ENCODE measurements at places on chromosomes 2 and 18. TPM values are rescaled to one million over a fixed set of nuclear protein-coding genes. Genes with fewer than 3 reads are reported as not detected.

- H3K4me3 ChIP-seq = no peak overlapping the region
- no peaks in the 10 kb centered on the region for H3K4me1 ChIP-seq
- H3K36me3 ChIP-seq = no peaks in the 10 kb centered on the region
- no peak for DNase-seq
Measured at GRCh38 chr18:8835521-8835953, 130.2 kb downstream of the MTCL1 start.

DNA sequence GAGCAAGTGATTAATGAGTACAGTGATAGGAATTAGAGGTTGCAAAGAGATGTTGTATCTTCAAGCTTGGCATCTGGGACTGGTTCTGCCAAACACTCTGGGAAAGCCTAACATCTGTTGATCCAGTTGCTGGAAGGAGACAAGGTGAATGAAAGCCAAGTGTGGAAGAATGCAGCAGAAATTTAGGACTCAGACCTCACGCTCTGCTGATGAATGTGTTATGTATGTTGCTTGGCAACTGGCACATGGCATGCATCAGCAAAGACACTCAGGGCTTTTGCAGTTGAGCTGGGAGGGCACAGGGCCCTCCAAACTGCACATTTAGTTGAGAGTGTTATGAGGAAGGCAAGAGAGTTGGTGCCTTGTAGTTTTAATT lies 105.5 kb downstream of the COLEC12 start:
- no peak overlapping the region for H3K27ac ChIP-seq
- H3K4me1 ChIP-seq = no peaks in the 10 kb centered on the region
- DNase-seq = no peak

- no peak overlapping the region for H3K4me3 ChIP-seq
- no peaks in the 10 kb centered on the region for H3K27me3 ChIP-seq
- H3K36me3 ChIP-seq = no peaks in the 10 kb centered on the region
- no peaks in the 10 kb centered on the region for H3K4me1 ChIP-seq
- H3K27ac ChIP-seq = no peak overlapping the region
Measured at GRCh38 chr2:205411558-205411957, 270.7 kb upstream of the NRP2 start.

ATOH8 gene
- 28.3 TPM for total RNA-seq

MYOM1 gene
- total RNA-seq = 1.8 TPM

GRCh38 chr18:77015771-77016710 lies 116.5 kb downstream of the MBP start:
- no peak overlapping the region for H3K4me3 ChIP-seq
- DNase-seq = no peak
- peaks cover 16% of the 10 kb centered on the region for H3K36me3 ChIP-seq
- H3K4me1 ChIP-seq = peaks cover 32% of the 10 kb centered on the region

- H3K4me3 ChIP-seq = no peak overlapping the region
- no peak for DNase-seq
- no peaks in the 10 kb centered on the region for H3K27me3 ChIP-seq
- no peaks in the 10 kb centered on the region for H3K36me3 ChIP-seq
- H3K4me1 ChIP-seq = no peaks in the 10 kb centered on the region
- H3K27ac ChIP-seq = no peak overlapping the region
Measured at GRCh38 chr2:133344849-133345248, 223.4 kb downstream of the NCKAP5 start.

- no peak overlapping the region for H3K4me3 ChIP-seq
- H3K4me1 ChIP-seq = no peaks in the 10 kb centered on the region
- no peak for DNase-seq
- H3K27ac ChIP-seq = peak overlapping the region; percentile 16
- H3K27me3 ChIP-seq = no peaks in the 10 kb centered on the region
- peaks cover 26% of the 10 kb centered on the region for H3K36me3 ChIP-seq
Measured at GRCh38 chr2:150471813-150472510, 15.5 kb downstream of the RND3 start.

TLX2 gene
- total RNA-seq = not detected

DNA sequence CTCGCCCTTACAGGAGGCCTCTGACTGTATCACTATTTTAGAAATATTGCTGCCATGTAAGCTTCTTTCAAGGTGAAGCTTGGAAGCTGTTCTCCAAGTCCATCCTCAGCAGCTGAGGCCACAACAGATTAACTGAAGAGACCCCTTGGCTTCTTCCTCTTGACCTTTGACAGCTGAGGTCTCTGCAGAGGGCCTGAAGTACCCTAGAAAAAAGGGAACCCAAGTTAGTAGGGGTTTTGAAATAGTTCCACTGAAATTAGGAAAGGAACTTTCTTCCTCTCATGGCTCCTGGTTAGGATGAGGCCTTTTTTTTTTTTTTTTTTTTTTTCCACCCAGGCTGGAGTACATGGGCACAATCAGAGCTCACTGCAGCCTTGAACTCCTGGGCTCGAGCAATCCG lies 15.5 kb upstream of the IHH start:
- H3K4me3 ChIP-seq = no peak overlapping the region
- no peak for DNase-seq
- H3K36me3 ChIP-seq = peaks cover 33% of the 10 kb centered on the region
- no peaks in the 10 kb centered on the region for H3K4me1 ChIP-seq
